ENCODE measurements at places on chromosomes 5 and 9.

- DNase-seq, result no peak
Observed at GRCh38 chr5:72557167-72558045, 50.2 kb upstream of the ZNF366 start.

DNA sequence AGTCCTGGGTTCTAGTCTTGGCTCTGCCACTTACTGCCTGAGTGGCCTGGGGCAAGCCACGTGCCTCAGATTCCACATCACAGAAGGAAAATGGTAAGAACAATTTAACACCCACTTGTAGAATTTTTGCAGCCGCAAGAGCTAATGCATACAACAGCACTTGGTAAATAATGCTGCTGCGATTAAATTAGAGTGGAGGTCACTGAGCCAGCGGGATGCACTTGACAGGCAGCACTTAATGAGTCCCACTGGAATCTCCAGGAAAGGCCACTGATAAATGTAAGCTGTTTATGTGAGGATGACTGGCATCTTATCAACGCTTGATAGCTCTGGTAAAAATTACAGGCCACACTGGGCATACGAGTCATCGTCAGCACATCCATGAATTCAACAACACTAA, 59.4 kb upstream of the UBTD2 start:
- no peak for DNase-seq

DNA sequence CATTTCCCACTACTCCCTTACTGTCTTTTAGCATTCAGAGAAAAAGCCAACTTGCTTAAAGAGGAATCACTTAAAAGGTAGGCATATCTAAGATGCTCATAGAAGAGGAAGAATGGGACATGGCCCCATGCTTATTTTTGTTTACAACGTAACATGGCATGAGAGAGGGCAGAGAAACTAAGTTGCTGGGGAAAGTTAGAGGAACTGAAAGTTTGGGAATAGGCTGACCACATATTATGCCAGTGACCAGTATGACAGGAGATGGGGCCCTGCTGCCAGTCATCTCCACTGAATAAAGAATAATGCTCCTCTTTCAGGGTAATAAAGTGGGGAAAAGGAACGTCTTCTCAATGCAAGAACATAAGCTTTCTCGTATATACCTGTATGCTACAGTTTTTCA, 1.9 kb downstream of the PLPP6 start:
- no peak for DNase-seq

DNA sequence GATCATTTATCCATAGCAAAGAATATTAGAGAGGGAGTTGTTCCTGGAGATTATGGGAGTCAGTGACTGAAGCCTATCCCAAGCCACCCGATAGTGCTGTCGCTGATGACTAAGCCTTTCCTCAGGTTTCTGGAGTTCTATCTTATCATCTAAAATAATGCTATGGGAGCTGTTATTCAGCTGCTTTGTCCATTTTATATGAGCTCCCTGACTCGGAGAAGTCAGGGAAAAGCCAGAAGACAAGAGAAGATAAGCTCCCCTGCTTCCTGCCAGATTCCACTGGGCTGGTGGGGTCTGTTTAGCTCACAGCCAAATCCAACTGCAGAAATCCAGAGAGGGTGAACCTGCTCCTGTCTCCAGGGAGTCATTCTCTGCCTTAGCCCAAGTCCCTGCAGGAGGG, 148.2 kb downstream of the DROSHA start:
- no peak for DNase-seq

DNA sequence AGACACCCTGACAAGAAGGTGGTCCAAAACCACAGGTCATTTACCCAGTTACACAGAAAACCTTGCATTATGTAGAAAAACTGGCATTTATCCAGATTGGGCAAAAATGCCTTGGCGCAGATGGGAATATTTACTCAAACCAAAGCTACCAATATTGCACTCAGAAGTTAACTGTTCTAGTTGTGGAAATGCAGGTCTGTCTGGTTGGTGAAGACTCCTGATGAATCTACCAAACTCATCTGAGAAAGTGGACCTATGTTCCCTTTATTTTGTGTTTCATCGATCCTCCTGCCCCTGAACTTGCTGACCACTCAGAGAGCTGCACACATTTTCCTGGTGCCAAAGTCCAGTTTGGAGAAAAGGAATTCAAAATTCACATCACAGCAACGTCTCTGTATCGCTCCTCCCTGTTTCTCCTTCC, 85.2 kb upstream of the ALDH1A1 start:
- no peak for DNase-seq

GRCh38 chr9:14029806-14030374, 284.1 kb downstream of the NFIB start:
- no peak for DNase-seq

- no peak for DNase-seq
Observed at GRCh38 chr5:94693043-94693822, 74.8 kb downstream of the SLF1 start.

DNA sequence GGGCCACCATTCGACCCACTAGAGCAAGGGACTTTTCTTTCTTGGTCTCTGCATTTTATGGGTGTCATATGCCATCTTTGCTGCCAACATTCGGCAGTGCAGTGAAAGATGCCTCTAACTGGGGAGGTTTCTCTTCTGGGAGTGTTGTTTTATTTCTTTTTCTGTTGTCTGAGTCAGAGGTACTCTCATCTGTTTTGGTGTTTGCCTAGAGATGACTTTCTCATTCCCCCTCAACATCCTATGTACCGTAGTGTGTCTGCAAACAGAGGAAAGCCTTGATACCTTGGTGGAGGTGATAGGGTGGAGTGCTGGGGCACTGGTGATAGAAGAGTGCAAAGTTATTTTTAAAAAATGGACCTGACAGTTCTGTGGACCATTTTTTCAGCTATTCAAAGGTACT, 182.1 kb downstream of the ARHGAP26 start:
- DNase-seq, result no peak

- DNase-seq, result no peak
Observed at GRCh38 chr9:123883634-123884033, 46.3 kb downstream of the DENND1A start.

GRCh38 chr5:116605310-116606070, 30.9 kb upstream of the SEMA6A start:
- no peak for DNase-seq

- DNase-seq, result no peak
Observed at GRCh38 chr9:114196117-114196516, 40.8 kb downstream of the COL27A1 start.

- no peak for DNase-seq
Observed at GRCh38 chr9:6562201-6562600, 83.3 kb downstream of the GLDC start.

- DNase-seq, result no peak
Observed at GRCh38 chr5:67243944-67244343, 47.3 kb upstream of the CD180 start.

GRCh38 chr5:73158313-73158712, 14.7 kb upstream of the TMEM174 start:
- no peak for DNase-seq

DNA sequence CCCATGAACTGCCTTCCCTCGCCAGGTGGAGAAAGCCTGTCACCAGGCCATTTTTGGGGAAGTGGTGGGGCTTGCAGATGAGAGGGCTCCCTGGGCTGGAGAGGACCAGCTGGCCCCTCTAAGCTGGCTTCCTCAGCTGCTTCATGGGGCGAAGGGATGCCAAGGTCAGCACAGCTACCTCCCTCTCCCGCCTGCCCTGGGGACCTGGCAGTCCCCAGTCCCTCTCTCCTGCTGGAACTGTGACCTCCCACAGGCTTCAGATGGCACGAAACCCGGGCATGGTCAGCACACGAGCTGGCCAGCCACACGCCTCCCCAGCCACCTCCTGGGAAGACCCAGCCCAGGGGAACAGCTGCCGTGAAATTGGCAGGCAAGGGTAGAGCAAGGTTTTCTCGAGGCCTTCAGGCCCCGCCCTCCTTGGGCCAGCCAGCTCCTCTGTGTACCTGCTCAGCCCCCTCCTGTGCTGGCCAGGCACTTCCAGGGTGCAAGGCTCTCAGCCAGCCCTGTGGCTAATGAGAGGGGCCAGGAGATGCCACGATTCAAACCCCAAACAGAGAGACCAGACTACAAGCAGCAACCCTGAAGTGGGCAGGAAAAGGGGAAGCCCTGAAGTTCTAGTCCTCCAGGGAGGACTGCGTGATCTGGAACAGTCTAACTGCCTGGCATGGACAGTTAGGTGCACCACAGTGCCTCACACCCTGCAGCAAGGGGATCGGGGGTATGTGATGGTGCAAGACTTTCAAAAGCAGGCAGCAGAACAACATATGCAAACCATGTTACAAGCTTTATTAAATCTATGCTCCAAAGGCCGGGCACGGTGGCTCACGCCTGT, 12.9 kb downstream of the PLPP7 start:
- DNase-seq, result no peak

GRCh38 chr5:54517174-54517511, 416 bp upstream of the SNX18 start:
- DNase-seq, result no peak

- DNase-seq, result no peak
Observed at GRCh38 chr9:113754739-113755138, 121.4 kb upstream of the ZNF618 start.

DNA sequence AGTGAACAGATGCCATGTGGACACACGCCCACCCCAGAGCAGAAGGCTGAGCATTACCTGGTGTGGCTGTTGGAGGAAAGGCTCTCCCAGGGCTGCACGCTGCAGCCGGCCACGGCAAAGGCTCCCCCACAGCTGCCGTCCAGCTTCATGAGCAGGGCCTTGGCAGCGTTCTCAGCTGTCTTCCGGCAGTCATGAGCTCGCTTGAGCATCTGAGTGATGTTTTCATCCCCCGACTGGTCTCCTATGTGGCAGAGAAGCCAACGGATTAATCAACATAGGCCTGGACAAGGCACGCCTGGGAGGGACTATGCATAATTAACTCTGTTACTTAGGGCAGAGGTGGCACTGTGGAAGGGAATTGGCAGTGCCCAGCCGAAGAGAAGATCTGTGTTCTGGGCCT, 87.3 kb downstream of the DCP2 start:
- no peak for DNase-seq

DNA sequence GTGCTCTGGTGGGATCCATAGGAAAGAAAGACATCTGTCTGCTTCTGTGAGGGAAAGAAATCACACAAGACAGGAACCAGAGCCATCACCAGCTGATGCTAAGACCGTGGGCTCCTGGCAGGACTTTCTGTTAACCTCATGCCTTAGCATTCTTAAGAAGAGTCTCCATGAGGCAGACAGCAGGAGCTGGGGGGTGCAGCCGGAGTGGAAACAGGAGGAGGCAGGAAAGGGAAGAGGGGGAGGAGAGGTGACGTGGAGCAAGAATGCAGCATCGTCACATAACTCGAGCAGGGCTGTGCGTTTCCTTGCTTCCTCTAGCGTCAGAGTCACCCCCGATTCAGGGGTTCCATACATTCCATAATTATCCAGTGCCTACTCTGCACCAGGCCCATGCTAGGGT, 53.6 kb downstream of the ERGIC1 start:
- no peak for DNase-seq

DNA sequence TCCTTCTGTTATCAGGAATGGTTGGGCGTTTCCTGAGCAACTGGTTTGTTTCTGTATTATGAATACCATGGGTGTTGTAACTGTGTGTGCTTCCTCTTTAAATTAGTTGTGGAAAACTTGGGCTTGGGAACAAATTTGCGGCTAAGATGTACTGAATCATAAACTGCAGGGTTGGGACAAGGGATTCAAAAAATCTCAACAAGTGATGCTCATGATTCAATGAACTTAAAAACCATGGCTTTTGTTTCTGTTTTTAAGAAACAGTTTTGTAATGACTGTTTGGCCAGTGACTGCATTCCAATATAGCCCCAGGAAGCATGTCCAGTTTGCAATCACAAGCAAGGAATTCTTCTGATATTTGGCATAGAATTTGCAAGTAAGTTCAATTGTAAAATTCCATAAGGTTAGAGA, 657.5 kb upstream of the WWC1 start:
- no peak for DNase-seq
